ENCODE measurements at places on chromosomes 7 and 10.
A peak's percentile ranks its signal among the peaks of the same experiment; 100 is the strongest.

DNA sequence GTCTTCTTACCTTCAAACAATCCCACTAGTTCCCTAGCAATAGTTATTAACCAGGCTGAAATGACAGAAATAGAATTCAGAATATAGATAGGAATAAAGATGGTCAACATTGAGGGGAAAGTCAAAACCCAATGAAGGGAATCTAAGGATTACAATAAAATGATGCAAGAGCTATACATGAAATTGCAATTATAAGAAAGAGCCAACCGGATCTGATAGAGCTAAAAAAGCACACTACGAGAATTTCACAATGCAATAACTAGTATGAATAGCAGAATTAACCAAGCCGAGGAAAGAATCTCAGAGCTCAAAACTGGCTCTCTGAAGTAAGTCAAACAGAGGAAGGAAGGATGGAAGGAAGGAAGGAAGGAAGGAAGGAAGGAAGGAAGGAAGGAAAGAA lies 288.7 kb upstream of the KCND2 start:
- DNase-seq, result no peak

DNA sequence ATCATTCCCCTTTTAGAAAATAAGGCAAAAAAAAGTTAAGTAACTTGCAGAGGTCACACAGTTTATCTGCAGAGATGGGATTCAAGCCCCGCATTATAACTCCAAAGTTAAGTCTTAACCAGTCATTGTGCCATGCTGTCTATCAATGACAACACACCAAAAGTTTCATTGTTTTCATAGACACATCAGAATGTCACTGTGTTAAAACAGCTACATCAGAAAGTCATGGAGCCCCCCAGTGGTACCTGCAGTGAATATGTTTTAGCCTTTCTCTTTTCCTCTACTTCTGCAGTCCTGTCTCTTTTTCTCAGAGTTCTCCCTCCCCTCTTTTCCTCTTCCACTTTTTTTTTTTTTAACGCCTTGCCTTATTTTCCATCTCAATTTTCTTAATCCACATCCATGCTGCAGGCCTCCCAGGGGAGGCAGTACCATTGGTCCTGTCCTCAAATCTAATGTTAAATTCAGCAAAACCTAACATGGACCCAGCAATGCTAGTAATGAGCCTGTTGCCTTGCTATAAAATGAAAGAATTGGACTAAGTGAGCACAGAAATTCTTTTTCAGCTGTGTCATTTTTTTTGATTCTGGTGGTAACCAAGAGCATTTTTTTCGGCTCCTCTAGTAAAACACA lies 3.8 kb upstream of the NRCAM start:
- peak; percentile 38 for DNase-seq

GRCh38 chr10:1063232-1063865 lies 7.2 kb downstream of the WDR37 start:
- DNase-seq, result no peak

- no peak for DNase-seq
These were observed 132.7 kb upstream of the YAE1 start for GRCh38 chr7:39433550-39433949.

- DNase-seq, result no peak
These were observed 10.3 kb downstream of the SEC31B start for GRCh38 chr10:100509241-100509840.

- DNase-seq, result no peak
These were observed 47.1 kb downstream of the NT5C2 start for GRCh38 chr10:103145860-103146466.

DNA sequence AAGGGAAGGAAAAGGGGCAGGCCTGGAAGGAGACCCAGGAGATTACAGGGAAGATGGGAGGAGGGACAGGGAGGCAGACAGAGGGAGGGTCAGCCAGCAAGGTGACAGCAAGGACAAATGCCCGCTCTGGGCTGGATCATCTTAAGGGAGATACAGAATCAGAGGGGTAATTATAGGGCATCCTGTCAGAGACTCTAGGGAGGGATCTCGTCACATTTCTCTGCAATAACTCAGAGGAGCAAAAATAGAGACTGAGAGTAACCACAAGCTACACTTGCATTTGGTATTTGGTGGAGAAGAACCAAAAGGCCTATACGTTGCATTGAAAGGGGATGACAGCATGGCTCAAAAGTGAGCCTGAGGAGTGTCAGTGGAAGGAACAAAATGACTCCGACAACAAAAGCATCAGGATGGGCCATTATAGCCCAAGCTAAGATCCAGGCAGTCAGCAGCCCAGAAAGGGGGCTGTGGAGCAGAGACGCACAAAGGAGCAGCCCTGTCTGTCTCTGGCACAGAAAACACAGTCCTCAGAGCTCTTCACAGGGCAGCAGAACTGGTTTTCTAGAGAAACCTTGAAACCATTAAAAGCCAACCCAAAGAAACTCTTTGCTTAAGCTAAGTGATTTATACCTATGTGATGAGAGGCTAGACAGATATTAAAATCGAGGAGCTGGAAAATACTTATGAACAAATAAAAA lies 430.2 kb upstream of the VSTM2A start:
- DNase-seq, result no peak

DNA sequence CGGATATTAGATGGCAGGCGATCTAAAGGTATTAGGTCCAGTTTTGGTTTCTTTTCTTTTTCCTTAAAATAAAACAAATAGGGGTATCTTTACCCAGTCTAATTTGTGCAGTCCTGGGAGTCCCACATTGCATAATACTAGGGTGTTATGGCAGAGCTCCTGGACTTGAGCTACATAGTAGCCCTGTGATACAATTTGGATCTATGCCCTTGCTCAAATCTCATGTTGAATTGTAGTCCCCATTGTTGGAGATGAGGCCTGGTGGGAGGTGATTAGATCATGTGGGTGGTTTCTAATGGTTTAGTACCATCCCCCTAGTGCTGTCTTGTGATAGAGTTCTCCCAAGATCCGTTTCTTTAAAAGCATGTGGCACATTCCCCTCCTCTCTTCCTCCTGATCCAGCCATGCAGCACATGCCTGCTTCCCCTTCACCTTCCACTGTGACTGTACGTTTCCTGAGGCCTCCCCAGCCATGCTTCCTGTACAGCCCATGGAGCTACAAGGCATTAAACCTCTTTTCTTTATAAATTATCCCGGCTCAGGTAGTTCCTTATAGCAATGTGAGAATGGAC lies 141.9 kb downstream of the RPS24 start:
- no peak for DNase-seq

GRCh38 chr7:30896036-30896435 lies 15.6 kb upstream of the AQP1 start:
- DNase-seq, result no peak
